Hepatic stellate cell (primary cell): ENCODE measurements at places on chromosomes 2 and 18.
A peak's percentile ranks its signal among the peaks of the same experiment; 100 is the strongest.

DNA sequence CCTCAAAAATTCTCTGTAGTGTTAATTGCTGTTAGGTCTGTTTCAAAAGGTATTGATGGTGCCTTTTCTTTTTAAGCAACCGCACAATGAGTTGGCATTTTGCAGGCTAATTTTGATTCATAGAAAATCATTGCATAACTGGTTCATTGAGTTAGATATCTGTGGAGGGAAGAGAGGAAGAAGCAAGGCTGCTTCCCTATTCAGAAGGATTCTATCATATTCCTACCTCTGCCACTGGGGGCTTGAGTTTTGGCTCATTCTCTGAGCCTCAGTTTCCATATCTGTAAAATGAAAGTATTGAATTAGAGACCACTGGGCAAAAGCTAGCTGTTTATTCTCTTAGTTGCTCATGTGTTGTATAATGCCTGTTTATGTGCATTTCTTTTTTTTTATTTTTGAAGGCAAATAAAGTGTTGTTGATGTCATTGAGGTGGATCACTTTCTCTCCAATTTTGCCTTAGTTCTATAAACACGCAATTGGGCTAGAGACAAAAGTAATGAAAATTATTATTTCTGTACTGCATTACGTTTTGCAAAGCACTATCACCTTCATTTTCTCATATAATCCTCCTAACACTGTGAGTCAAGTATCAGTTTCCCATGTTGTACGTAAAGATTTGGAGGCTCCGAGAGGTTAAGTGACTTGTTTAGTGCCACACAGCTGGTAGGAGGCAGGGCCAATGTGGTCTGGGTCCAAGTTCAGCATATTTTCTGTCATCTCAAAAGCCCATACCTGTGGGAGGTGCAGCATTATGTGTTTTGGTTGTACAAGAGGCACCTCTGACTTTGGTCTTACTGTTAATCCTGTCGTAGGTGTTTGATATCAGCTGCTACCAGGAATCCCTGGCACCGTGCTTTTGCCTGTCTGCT is 5.9 kb downstream of the TRIB2 start:
- no peak for DNase-seq

- no peak for DNase-seq
These were observed 5.4 kb downstream of the PDK1 start for GRCh38 chr2:172561270-172561669.

- DNase-seq = no peak
These were observed 27.6 kb downstream of the ANKAR start for GRCh38 chr2:189702071-189702470.

DNA sequence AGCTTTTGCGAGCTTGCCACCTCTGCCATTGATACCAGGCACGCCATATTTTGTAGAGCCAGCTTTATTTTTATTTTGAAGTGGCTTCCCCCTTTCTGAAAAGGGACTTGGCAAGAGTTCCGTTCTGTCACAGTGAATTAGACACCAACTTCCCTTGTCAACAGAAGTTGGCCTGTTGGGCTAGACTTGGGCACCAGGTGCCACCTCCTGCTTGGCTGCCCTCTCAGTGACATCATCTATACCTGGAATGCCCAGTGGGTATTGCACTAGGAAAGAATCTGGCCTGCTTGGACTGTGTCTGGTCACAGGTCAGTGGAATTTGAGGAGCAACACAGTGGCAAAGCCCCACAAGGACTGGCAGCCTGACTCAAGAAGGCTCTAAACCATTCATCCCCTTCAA is 101.0 kb downstream of the BCL2L11 start:
- DNase-seq = no peak

- peak; percentile 38 for DNase-seq
These were observed 104.2 kb downstream of the SH3BP4 start for GRCh38 chr2:235055891-235056516.

- DNase-seq = peak; percentile 81
These were observed 3.4 kb upstream of the DUSP2 start for GRCh38 chr2:96148410-96149217.

DNA sequence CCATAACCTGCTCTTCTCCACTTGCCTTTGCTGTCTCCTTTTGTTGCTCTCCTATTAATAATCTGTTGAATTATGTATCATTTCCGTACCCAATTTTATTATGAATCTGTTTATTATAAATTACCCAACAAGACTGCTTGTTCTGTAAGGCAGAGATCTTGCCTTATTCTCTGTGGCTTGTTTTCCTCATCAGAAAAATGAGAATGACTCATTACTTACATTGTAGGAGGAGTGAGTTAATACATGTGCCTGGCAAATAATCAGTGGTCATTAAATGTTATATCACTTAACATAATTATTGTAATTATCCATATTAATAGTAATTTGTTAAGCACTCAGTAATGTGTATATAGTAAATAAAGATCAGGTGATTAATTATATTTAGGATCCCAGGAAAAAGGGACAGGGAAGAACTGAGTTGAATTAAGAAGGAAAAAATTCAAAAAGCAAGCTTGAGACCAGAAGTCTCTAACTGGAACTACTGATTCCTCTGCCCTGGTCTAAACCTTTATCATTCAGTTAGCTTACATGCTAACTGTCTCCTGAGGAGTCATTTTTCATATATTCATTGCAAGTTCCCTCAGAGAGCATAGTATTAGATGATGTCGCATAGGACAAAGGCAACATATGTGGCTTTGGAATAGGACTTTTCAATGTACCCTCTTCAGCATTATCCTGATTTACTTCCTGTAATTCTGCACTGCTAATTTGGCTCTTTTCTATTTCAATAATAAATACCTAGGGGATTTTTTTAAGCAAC is 335.7 kb downstream of the GALNT13 start:
- DNase-seq = no peak

- DNase-seq = no peak
These were observed 5.9 kb upstream of the RALB start for GRCh38 chr2:120246546-120247300.

- DNase-seq = no peak
These were observed 14.6 kb downstream of the CCNYL1 start for GRCh38 chr2:207725873-207726578.

DNA sequence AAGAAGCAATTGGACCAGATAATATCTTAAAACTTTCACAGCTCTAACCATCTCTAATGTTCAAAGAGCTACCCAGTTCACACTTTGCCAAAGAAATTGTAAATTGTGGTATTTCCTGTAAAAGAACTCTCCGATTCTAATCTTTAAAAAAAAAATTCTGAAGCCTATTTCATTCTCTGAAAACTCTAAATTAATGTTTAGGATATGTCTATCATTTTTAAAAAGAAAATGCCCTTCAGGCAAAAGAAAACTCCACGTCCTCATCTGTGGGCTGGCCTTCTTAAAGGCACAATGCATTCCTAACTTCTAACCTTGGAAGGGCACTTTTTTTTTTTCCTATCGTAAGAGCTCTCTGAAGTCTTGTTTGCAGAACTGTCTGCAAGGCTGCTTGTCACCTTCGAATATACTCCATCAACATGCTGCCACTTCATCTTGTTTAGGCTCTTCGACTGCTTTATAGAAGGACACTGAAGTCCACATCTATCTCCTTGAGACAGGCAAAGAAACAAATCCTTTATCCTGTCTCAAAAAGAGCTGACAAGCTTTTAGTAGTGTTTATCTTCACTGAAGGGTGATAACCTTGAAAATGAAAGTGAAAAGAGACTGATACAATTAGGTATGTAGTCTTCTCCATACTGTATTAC is 124.3 kb upstream of the SLC39A10 start:
- DNase-seq = no peak

GRCh38 chr2:224453892-224454291 is 52.0 kb upstream of the FAM124B start:
- DNase-seq = no peak

- DNase-seq = no peak
These were observed 39.8 kb upstream of the ITPRID2 start for GRCh38 chr2:181851726-181852125.

GRCh38 chr2:110881908-110882307 is 149.5 kb downstream of the ACOXL start:
- no peak for DNase-seq

DNA sequence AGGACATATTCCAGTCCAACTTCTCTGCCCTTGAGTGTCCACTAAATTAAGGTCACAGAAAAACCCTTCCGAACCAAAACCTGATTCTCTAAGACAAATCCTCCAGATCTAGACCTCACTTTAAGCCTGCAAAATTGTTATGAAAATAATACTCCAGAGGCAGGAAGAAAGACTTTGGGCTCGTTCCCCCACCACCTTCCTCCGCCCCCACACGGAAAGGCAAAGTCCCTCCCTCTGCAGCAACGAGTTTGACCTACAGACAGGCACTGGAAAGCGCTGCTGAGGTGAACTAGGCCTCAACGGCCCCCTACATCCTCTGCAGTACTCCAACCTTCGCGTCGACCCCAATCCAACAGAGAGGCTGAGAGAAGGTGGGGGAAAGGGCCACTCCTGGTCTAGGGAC is 808 bp downstream of the ATP5MC3 start:
- peak; percentile 35 for DNase-seq
